ENCODE measurements at places on chromosomes 13 and 19.

- no peak for DNase-seq
These were observed 96.7 kb upstream of the DIAPH3 start for GRCh38 chr13:60260440-60260839.

- no peak for DNase-seq
These were observed 626 bp upstream of the ATP5F1D start for GRCh38 chr19:1240925-1241324.

GRCh38 chr19:7366701-7367420 lies 18.1 kb downstream of the ARHGEF18 start:
- DNase-seq = peak; percentile 48

- no peak for DNase-seq
These were observed 76.0 kb downstream of the CHST8 start for GRCh38 chr19:33697766-33698165.

All from HT-29 (cell line).